ENCODE measurements at places on chromosomes 6 and 20.
A peak's percentile ranks its signal among the peaks of the same experiment; 100 is the strongest.

- DNase-seq: no peak
Observed at GRCh38 chr6:3594201-3594600, 137.4 kb upstream of the SLC22A23 start.

DNA sequence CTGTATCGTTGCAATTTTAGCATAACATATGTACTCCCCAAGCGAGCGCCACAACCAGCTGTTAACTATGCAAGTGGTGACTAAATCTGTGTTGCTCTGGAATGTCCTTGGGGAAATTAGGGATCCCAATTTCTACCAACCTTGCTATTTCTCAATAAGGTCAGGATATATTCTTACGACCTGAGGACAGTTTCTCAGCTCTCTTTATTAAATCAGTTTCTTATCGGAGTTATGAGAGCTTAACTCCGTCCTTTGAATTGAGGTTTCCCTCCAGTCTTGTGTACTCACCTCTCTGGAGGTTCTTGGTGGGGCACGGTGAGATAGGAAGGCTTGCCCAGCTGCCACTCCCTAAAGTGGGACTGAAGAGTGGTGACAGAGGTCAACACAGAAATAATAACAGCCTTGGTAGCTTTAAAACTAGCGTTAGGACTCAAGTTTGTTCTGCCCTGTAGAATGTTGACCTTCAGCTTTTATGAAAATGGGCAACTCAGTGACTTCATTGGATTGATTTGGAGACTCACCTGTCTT, 694 bp downstream of the MRPS18B start:
- DNase-seq: no peak

DNA sequence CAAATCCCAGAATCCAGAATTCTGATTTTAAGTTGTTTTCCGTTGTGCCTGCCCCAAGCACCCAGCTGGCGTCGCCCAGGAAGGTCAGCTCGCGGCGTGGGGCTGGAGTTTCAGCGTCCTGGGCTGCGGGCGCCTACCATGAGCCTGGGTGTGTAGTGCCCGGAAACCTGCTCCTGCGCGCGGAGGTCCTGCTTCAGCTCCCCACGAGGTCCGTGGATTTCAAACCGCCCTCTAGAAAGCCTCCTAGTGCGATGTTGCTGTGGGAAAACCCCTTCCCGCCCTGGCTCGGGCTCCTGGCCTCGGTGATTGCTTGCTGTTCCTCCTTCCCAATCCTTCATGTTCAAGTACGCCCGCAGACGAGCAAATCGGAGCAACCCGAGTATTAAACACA, 51.3 kb upstream of the NRN1 start:
- no peak for DNase-seq

- no peak for DNase-seq
Observed at GRCh38 chr20:43977962-43978361, 63.3 kb downstream of the TOX2 start.

DNA sequence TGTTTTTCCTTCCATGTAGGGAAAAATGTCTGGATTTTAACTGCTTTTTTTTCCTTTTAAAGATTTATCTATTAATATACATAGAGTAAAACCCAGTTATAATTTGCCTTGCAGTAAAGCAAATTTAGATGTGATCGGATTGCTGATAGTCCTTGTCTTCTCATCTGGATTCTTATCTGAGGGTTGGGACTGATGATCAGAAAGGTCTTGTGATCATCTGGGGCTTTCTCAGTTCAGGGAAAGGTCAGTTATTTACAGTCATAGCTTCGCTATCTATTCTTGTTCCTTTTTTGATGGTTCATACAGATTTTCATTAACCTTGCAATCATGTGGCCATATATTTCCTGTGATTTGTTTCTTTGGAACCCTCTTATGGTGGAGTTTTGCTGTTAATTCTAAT, 63.8 kb upstream of the CLDN20 start:
- DNase-seq: no peak

DNA sequence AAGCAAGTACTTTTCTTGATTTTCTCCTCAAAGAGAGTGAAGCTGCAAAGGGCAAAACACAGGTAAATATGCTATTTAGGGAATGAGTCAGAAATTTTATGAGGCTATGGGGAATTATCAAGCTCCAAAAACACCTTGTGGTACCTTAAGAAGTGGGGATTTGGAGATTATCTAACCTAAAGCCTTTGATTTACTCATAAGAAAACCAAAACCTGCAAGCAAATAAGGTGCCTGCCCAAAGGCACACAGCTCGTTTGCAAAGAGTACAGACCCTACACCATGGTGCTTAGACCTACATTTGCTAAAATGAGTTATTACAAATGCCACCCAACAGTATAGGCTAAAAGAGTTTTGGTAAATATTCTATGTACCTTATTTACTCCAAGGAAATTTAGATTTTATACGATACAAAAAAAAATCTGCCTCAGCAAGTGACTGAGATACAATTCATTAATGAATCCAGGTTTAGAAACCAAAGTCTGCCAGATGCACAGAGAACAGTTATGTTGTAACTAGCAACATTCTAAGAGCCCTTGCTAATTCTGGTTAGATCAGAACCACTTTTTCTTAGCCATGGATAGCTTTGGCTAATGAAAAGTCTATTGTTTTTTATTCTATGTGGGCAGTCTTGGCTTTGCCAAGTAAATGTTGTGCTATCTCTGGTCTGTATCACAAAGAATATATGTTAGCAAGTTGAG, 101.5 kb downstream of the KHDC1L start:
- DNase-seq: no peak

DNA sequence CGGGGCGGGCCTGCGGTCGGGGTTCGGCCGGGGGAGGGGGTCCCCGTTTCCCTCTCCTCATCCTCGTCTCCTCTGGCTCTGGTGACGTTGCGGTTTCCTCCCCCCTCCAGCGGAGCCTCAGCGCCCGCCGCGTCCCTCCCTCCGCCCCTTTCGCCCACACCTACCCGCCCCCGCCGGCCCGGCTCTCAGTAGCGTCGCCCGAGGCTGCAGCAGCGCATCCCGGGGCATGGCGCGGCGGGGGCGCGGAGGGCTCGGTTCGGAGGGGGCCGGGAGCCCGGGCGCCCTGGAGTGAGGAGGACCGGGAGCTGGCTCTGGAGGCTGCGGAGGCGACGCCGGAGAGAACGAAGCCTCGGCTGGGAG, at the start of gene DSE:
TSS of gene DSE (plus strand) at position 188 of the 360 bp plus-strand sequence. CDS start 28,304 bp downstream, outside the sequence.
- DNase-seq: peak; percentile 54

Measured in activated T-cell treated with anti-CD3 and anti-CD28 coated beads, Interleukin-2, amount 50 U/mL, for 48 hours (primary cell).